Activated CD4-positive, alpha-beta T cell treated with anti-CD3 and anti-CD28 coated beads for 1 hour (primary cell): ENCODE measurements at places on chromosomes 5 and 9.

DNA sequence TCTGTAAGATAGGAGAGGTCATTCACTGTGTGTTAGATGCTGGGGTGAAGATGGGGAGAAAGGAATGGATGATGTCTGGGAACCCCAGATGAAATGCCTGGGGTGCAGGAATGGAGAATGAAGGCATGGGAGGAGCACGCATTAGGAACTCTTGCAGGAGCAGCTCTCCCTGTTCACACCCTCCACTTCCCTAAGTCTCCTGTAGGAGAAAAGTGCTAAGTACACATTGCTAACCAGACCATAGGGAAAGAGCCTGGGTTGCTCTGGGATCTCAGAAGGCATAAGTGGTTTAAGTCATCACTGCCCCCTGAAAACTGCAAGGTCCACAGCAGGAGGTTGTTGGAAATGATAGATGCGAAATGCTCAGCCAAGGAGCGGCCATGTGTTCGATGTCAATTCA is 163.1 kb downstream of the SEC61B start:
- DNase-seq = no peak

DNA sequence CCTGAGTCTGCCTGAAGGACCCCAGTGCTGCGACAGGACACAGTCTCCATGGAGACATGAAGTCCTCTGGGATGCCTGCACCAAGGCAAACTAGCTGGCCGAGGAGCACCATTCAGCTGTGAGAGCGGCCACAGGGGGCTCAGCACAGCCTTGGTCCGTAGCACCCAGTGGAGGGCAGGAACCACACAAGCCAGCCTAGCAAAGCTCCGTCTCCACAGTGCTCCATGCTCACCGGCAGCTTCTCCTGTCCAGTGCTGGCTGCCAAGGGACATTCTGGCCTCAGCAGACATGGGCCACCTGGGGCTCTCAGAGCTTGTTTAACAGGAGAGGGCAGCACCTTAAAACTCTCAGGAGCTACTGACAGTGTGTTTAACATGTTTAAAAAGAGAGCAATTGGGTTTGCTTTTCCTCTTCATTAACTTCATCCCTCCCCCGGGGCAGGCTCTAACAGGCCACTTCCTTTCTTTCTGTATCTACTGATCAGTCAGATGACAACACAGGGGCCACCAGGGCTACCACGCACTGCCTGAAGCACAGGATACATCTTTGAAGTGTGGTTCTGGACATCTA is 57.0 kb downstream of the SECISBP2 start:
- no peak for DNase-seq

- no peak for DNase-seq
Measured at GRCh38 chr9:130607640-130608420, 28.5 kb downstream of the FUBP3 start.

DNA sequence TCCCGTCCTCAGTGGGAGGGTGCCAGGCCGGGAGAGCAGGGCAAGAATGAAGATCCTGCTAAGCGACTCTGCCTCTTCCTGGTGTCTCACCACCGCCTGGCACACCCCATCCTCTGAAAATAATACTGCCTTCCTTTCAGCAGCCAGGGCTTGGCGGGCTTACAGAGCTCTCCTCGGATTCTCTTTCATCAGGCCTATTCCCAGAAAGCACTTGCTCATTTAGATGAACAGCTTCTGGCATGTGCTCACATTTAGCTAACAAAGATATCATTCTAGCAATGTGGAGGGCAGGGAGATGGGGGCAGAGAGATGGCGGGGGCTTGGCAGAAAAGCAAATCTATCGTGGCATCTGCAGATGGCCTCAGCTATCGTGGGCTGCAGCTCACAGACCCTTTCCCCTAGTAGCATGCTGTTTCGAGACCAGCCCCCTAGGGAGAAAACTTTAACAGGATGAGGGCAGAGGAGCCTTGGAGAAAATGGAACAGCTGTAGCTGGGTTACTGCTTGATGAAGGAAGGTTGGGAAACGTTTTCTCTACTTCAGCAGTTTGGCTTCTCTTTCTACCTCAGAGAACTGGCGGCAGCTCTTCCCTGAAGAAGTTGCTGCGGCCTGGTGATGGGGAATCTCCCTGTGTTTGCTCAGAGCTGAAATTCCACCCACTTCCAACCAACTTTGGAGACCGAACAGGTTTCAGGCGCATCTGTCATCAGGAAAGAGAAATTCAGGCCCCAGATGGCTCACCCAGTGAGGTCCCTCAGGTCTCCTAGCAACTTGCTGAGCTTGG is 102.1 kb downstream of the TMEM174 start:
- DNase-seq = no peak

DNA sequence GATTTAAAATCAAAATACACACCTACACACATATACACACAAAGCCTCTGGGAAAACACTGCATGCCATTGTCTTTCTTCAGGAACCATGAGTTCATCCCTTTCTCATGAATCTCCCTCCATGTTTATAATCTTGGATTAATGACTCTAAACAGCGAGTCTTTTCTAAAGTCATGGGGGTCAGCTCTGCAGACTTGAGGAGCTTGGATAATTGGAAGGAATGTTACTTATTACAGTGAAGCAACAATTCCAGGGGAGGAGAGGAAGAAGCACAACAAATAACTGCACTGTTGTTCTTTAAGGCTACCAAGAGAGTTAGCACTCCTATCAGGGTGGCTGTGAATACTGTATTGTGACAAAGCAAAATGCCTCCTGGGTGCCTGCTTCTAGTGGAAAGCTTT is 444.7 kb downstream of the ANXA1 start:
- DNase-seq = no peak

DNA sequence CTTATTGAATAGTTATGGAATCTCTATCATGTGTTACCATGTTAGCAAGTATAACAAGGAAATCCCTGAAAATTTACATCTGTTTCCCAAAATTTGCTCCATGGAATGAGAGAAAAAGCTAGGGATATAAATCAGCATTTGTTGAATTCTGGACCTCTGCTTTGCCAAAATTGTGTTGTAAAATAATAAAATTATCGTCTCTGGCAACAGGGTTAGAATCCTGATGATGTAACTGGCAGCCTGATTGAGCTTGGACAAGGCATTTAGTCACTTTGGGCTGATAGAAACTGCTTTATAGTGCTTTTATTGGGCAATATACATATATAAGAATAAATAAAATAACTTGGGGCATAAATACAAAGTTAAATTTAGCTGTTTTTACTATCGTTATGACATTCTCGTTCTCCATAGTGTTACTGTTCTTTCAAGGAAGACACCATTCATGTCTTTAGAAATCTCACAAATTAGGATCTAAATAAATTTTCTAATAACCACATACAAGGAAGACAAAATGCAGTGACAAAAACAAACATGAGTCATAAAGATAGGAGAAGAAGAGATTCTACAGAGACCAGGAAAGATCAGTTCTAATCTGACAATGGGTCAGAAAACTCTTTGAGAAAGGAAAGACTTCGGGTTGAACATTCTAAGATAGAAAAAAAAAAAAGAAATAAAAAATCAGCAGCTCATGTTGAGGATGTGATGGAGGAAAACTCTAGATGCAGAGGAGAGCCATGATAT is 145.0 kb upstream of the CDH10 start:
- DNase-seq = no peak
